ENCODE measurements at places on chromosomes 1 and 21.

- DNase-seq: no peak
Observed at GRCh38 chr1:172456344-172456769, 12.5 kb upstream of the PIGC start.

DNA sequence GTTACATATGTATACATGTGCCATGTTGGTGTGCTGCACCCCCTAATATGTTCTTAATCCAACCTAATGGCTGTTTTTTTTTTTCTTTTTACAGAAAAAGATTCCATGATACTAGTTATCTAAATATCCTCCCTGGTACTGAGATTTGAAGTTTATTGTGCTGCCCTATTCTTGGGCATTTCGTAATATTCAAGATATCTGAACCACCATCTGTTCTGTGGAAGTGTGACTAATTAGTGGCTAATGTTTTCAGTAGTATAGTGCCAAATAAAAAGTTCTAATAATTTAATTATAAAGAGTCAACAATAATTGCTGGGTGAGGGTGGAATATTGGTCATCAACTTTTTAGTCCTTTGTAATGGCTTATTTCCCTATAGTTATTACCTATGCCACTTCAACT lies 217.5 kb downstream of the GABPA start:
- no peak for DNase-seq

DNA sequence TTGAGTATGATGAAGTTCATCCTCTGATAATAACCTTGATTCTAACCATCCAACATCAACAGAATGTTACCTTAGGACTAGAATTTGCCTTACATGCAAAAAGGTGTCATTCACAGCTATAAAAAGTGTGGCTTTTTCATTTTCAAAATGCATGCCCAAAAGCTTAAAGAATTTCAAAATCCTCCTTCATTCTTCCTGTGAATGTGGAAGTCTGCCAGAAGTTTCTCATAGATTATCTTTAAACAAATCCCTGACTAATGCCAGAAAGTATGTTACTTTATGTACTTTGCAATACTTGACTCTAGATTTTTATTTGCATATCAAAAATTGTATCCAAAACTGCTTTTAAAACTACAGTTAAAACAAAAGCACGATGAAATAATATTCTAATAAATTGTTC lies 270.6 kb upstream of the ZRANB2 start:
- DNase-seq: peak; percentile 52

GRCh38 chr1:248804771-248805681 lies 20.7 kb downstream of the SH3BP5L start:
- DNase-seq: no peak

- peak; percentile 80 for DNase-seq
Observed at GRCh38 chr1:83671586-83671985, 327.3 kb downstream of the TTLL7 start.

- DNase-seq: no peak
Observed at GRCh38 chr1:26696654-26697430, 1.0 kb downstream of the ARID1A start.

DNA sequence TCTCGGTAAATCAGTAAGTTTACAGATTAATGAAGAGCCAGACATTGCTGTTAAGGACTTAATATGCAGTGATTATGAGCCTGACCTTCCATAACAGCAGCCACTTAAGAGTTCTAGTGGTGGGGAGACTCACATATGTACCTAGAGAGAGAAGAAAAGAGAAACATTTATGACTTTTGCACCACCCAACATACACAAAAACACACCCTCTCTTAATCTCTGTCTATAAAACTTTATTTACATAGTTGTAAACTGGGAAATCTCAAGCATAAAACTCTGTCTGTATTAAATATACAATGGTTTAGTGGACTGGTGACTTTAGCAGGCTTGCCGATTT lies 347.4 kb upstream of the ADGRL2 start:
- DNase-seq: no peak

DNA sequence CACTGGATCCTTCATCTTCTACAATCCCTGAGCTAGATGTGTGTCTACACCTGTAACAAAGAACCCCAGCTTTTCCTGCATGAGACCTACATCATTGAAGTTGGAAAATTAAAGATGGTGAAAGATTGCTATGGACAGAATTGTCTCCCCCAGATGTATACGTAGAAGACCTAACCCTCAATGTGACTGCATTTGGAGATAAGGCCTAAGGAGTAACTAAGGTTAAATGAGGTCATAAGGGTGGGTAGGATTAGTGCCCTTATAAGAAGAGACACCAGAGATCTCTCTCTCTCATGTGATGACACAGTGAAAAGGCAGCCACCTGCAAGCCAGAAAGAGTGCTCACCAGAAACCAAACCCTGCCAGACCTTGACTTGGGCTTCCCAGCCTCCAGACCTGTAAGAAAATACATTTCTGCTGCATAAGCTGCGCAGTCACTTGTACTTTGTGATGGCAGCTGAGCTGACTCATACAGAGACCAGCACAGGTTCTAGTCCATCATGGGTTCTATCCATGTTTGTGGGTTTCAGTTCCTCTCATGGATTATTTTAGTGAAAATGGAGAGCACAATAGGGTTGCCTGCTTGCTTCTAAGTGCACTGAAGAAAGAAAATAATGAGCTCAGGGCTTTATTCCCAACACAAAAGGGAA lies 180.8 kb downstream of the TPR start:
- DNase-seq: no peak

GRCh38 chr1:58430421-58431275 lies 115.9 kb downstream of the OMA1 start:
- no peak for DNase-seq

- no peak for DNase-seq
Observed at GRCh38 chr1:243477731-243478290, 222.0 kb downstream of the SDCCAG8 start.

GRCh38 chr1:101250222-101250621 lies 13.4 kb downstream of the S1PR1 start:
- DNase-seq: no peak

DNA sequence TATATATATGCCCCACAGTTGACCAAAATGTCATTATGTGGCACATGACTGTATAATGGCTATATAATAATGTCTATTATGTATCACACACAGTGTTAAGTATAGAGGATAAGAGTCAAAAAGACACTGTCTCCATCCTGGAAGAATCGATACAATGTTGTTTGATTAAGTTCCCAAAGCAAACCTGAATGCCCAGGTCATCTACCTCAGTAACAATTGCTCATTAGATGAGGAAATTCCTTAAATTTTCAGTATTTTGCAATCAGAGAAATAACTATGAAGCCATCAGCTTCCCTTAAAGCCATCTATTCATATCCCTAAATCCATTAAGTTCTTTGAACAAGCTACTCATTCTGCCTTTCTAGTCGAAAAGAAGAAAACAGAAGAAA lies 10.0 kb downstream of the FOXJ3 start:
- no peak for DNase-seq

GRCh38 chr1:167190747-167191237 lies 29.9 kb upstream of the POU2F1 start:
- DNase-seq: no peak

GRCh38 chr1:157307491-157307890 lies 169.3 kb upstream of the ETV3 start:
- DNase-seq: no peak

- DNase-seq: no peak
Observed at GRCh38 chr1:97332716-97333115, 588.1 kb downstream of the DPYD start.

DNA sequence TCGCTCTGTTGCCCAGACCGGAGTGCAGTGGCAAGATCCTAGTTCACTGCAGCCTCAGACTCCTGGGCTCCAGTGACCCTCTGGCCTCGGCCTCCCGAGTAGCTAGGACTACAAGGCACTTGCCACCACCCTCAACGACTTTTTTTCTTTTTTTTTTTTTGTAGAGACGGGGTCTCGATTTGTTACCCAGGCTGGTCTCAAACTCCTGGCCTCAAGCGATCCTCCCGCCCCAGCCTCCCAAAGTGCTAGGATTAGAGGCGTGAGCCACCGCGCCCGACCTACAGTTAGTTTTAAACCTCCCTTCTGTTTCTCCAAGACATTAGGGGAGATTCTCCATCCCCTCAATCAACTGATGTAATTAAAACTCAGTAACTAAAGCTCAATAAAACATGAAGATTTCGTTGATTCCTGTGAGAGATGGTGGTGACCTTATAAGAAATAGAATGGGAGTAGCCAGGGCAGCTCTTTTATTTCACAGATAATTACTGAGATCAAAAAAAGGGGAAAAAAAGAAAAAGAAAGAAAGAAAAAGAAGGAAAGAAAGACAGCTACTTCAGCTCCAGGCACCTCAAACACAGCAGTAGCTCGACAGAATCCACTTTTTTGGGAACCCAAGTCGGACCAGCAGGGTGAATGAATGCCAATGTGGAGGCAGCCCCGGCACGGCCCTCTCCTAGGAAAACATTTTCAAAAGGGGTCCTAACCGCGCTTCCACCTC lies 598 bp downstream of the GON4L start:
- no peak for DNase-seq

- DNase-seq: no peak
Observed at GRCh38 chr1:59506952-59507351, 210.1 kb downstream of the FGGY start.

DNA sequence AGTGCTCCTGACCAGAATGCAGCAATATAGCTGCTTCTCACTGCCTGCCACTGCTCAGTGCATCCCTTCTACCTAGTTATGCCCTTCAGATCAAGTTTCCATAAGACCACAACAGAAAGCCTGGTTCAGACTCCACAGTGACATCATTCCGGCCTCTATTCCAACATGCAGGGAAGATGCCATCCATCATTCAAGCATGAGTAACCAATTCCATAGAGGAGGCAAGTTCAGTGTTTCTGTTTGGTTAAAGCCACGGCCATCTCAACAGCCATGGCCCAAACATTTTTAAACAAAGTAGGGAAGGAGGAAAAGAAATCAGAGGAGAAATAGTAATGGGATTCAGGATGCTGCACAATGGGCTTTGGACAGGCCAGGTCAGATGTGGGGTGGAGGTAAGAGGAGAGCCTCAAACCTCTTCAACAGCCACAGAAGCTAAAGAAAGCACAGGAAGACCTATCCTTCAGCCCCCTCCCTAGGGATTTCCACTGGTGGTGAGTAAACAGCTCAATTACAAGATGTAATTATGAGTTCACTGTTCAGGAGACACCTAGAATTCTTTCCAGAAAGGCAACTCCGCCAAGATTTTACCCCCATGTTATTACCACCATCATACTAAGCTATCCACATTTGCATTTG lies 484.9 kb downstream of the SETD4 start:
- no peak for DNase-seq

DNA sequence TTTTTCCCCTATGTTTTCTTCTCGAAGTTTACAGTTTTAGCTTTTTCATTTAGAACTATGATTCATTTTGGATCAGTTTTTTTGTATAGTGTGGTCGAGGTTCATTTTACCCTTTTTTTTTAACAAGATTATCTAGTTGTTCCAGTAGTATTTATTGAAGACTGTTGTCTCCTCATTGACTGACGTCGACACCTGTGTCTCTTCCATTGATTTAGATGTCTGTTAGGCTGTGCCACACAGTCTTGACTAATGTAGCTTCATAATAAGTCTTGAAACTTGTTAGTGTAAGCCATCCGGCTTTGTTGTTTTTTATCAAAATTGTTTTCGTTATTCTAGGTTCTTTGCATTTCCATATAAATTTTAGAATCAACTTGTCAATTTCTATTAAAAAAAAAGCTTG lies 45.2 kb downstream of the CAMSAP2 start:
- no peak for DNase-seq

- no peak for DNase-seq
Observed at GRCh38 chr1:102110586-102110985, 113.9 kb upstream of the OLFM3 start.

- DNase-seq: peak; percentile 21
Observed at GRCh38 chr1:154463512-154463990, 38.5 kb upstream of the TDRD10 start.

DNA sequence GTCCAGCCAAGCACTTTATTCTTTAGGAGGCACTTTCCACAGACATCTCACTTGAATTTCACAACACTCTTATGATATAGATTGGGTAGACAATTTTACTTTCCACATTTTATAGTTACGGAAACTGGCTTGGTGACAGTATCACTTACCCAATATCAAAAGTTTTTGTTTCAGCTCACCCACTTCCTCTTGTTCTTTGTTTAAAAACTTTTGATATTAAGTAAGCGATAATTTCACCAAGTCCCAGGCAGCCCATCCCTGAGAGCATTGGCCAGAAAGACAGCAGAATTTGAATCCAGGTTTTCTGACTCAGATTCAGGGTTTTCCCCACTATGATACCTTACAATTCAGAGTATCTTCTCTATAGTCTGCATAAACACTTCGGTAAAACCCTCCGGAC lies 60.0 kb downstream of the LRIG2 start:
- DNase-seq: no peak

DNA sequence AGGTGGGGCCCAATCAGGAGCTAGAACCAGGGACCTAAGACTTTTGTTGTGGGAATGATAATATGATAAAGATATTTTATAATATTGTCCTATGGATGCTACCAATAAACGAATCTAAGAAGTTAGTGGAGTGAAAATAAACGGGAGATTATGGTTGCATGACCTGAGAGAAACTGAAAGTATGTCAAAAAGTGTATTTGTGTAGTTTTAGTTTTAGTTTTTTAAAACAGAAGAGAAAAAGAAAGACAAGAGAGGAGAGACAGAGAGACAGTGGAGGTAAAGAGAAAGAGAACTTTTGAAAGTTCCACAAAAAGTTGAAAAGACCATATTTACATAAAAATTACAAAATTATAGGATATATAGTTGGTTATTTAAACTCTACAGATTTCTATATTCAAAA lies 64.1 kb upstream of the TMPRSS15 start:
- no peak for DNase-seq
